Type B pancreatic cell (in vitro differentiated cells): ENCODE measurements at places on chromosomes 11 and 22.

DNA sequence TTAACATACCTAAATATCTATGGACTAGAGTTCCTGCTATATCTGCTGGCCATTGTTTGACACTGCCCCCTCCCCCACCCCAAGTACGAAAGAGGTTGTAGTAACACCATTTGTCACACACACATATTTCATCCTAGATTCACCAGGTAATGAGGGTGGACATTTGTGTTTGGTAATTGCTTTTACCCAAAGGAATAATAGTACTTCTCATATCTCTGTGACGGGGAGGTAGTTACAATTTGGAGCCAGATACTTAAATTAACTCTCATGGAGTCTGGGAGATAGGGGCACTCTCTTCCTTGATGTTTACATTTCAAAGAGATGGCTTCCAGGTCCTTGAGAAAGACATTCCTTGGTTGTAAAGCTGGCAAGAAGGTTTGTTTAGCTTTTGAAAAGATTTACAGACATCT lies 38.7 kb downstream of the REXO2 start:
- no peak for DNase-seq

DNA sequence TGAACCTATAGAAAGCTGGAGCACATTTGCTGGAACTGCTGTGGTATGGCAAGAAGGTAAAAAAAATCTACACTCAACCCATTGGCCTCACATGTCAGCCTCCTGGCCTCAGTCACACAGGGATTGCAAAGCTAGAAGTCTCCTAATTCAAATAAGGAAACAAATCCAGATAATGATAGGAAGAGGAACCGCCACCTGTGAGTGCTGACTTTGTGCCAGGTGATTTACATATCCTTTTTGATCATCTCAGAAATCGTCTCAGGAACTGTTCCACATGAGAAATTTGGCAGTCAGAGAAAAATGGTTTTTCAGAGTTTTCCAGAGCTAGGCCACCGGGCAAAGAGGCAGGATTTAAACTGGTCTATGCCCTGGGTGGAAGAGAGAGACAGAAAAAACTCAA lies 986 bp downstream of the NLRP10 start:
- no peak for DNase-seq

GRCh38 chr11:57313788-57314135 lies 11.0 kb downstream of the TNKS1BP1 start:
- DNase-seq = no peak

GRCh38 chr22:49218142-49218541 lies 609.5 kb downstream of the BRD1 start:
- DNase-seq = peak; percentile 8

- DNase-seq = no peak
Observed at GRCh38 chr11:77793972-77794371, 26.6 kb downstream of the RSF1 start.

DNA sequence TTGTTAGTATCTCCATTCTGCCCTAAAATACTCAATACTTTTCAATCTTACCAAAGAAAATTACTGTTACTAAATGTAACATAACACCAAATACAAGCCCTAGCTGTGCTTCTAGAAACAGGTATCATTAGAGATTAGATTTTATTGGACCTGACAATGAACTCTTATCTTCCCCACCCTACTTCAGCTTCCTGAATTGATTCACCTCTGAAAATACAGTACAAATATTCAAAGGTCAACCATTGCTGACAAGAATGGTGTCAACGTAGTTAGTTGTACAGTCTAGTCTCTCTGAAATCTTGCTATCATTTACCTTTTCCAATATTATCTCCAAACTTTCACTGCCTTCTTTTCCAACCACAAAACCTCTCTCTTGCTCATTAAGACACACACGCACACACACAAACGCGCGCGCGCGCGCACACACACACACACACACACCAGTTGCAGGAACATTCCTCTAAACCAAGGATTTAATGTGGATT lies 22.4 kb downstream of the LRRC4C start:
- DNase-seq = no peak

DNA sequence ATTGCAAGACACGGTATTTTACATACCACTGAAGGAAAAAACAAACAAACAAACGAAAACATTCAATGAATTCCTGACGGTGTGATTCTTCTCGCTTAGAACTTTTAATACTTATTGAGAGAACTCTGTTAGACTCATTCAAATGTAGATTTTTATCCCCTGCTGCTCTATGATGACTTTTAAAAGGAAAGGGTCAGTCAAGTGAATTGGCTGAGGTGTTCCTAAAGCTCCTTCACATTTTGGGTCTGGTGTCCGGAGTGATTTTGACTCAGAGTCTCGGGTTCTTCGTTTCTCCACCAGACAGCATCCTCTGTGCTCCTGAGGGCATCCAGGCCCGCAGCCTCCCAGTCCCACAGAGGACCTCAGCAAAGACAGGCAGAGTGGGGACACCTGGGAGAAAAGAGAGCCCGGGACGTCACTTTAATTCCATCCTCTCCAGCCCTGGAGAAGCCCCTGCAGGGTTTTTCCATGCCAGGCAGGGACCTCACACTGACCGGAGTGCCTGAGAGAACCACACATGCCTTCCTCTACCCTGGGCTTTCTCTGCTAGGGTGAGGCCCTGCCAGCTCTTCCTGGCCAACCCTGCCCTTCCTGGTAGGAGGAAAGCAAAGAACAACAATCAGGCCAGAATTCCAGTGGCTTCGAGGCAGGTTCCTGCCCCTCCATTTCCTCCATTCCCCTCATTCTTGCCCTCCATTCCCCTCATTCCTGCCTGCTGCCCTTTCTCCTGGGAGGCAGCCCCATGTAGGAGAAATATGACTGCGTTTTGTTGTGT lies 1.4 kb upstream of the CSF2RB start:
- DNase-seq = no peak

GRCh38 chr11:116791002-116791812 lies 472 bp downstream of the APOA5 start:
- peak; percentile 86 for DNase-seq

- DNase-seq = no peak
Observed at GRCh38 chr11:10401256-10401655, 53.8 kb upstream of the AMPD3 start.

GRCh38 chr11:100719809-100720221 lies 32.7 kb downstream of the ARHGAP42 start:
- no peak for DNase-seq

- DNase-seq = no peak
Observed at GRCh38 chr11:101487775-101488174, 96.0 kb downstream of the TRPC6 start.

- no peak for DNase-seq
Observed at GRCh38 chr11:102630598-102631448, 5.7 kb upstream of the MMP20 start.

DNA sequence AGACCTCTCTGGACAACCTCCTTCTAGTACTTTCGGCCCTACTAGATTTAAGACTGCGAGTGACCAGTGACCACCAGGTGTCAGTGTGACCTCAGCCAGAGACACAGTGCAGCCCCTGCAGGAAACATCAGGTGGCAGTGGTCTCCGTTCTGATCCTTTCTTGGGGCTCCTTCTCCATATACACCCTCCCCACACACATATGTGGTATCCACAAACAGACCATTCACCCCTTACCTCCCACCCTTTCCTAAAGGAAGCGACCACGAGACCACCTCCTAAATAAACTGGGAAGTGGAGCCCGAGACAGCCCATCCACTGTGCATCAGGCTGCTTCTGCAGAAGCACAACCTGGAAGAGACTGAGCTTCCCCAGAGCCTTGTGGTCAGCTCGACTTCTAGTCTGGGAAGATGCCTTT lies 38.5 kb upstream of the CYP2D6 start:
- DNase-seq = peak; percentile 86

- no peak for DNase-seq
Observed at GRCh38 chr11:36130401-36130800, 158.8 kb downstream of the COMMD9 start.

GRCh38 chr22:49571326-49571725 lies 256.3 kb downstream of the BRD1 start:
- peak; percentile 34 for DNase-seq

DNA sequence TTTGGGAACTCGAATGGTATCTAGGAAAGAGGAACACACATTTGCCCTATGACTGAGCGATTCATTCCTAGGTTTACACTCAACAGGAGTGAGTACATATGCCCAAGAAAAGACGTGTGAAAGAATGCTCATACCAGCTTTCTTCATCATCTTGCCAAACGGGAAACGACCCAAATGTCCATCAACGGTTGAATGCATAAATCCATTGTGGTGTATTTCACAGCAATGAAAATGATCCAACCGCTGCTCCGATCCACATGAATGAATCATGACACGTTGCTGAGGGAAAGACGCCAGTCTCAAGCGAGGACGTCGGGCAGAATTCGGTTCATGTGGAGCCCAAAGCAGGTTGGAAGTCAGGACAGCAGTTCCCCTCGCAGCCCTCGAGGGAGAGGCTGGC lies 71.5 kb downstream of the CYTH4 start:
- DNase-seq = no peak

GRCh38 chr22:42814616-42815015 lies 42.5 kb downstream of the ARFGAP3 start:
- no peak for DNase-seq

DNA sequence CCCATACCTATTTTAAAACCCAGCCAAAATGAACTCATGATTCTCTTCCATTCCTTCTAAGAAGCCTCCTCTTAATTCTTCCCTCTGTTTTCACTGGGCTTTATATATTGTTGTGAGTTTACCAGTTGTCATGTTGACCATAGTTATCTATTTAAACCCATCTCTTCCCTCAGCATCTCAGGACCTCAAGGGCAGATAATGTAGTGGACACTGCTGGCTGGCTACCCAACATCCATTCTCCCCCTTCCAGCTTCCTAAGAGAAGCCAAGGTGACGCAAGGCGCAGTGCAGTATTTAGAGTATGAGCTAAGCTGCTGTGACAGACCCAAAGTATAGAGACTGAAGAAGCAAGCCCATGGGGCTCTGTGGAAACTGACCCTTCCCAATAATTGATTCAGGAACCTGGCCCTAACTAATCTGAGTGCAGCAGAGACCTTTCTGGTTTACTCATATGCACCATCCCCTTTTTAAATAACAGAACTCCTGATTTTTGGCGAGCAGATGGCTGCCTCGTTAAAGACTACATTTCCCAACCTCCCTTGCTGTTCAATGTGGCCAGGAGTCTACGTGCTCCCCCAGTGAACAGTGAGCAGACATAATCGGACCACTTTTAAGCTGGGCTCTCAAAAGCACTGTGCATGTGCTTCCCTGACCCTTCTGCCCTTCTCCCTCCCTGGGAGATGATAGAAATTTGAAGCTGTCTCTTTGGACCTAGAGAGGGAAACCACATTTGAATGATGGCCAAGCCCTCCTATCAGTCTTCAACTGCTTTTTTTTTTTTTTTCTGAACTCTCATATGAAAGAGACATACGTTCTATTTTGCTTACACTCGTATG lies 28.1 kb upstream of the CREB3L1 start:
- no peak for DNase-seq

- no peak for DNase-seq
Observed at GRCh38 chr11:130070846-130071200, 1.1 kb downstream of the APLP2 start.

GRCh38 chr22:24435323-24435645 lies 7.9 kb downstream of the ADORA2A start:
- no peak for DNase-seq

DNA sequence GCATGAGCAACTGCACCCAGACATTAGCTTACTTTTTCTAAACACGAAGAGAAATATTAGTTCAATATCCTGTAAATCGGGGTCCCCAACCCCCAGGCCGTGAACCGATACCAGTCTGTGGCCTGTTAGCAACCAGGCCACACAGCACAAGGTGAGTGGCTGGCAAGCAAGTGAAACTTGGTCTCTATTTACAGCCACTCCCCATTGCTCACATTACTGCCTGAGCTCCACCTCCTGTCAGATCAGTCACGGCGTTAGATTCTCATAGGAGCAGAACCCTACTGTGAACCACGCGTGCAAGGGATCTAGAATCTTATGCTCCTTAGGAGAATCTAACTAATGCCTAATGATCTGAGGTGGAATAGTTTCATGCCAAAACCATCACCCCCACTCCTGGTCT lies 27.8 kb upstream of the DEPDC7 start:
- no peak for DNase-seq

GRCh38 chr22:39634530-39635405 lies 64.2 kb downstream of the CACNA1I start:
- no peak for DNase-seq

DNA sequence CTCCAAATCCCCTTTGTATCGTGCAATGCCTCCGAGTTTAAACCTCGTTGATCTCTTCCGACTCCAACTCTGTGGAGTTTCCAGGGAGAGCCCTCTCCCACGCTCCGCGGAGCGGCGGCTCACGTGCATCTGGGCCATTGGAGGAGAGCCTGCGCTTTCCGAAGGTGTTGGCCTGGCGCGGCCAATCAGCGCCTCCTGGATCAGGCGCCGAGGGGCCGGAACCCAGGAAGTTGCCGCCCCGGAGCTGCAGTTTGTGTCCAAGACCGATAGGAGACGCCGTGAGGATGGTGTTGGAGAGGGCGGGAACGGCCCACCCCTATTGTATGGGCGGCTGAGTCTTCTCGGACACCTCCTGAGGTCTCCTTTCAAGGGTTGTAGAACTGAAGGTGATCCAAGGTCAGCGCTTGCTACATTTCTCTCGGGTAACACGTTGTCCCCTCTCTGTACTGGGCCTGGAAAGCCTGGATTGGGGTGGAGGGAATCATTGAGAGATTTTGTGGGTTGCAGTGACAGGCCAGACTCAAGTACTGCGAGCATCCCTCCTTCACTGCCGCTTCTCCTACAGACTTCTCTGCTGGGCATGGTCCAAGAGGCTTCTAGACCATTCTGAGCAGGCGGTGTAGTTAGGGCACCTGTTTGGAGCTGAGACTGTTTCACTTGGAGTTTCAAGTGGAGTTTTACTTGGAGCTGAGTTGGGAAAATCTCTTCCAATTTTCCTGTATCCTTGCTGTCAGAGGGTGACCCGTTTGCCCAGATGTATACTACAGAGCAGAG lies 1.7 kb downstream of the ADAMTS15 start:
- DNase-seq = peak; percentile 83
